ENCODE measurements at places on chromosomes 6 and 20.

DNA sequence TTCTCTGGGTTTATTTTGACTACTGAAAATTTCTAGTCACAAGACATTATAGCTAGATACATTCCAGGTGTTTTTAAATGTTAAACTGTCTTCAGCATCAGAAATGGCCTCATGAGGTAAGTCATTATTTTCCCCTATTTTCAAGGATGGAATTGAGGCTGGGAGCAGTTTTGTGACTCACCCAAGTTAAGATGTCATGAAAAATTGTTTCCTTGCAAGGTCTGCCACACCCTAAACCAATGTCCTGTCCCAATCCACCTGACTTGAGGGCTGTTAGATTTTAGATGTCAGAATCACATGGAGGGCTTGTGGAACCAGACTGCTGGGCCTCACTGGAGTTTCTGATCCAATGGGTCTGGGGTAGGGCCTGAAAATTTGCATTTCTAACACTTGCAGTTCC lies 16.9 kb downstream of the SLC22A3 start:
- no peak for DNase-seq

DNA sequence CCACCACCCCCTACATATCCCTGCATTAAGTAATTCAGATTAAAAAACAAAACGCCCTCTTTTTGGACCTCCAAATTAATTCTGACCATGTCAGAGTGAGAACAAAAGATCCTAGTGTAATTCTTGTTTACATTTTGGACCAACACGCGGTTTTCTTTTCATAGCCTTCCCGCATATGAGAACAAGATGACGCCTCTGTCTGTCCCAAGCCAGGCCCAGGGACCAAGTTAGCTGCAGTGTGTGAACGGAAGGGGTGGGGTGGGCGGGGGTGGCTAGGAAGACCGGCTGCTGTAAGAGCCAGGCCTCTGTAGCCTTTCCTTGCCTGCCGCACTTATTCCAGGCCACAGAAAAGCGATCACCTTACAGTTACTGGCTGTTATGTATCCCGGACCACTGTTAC lies 68.0 kb downstream of the PLCG1 start:
- DNase-seq: no peak

GRCh38 chr6:139525415-139525814 lies 151.0 kb upstream of the CITED2 start:
- no peak for DNase-seq

- no peak for DNase-seq
Measured at GRCh38 chr20:41715526-41715925, 97.3 kb upstream of the CHD6 start.

DNA sequence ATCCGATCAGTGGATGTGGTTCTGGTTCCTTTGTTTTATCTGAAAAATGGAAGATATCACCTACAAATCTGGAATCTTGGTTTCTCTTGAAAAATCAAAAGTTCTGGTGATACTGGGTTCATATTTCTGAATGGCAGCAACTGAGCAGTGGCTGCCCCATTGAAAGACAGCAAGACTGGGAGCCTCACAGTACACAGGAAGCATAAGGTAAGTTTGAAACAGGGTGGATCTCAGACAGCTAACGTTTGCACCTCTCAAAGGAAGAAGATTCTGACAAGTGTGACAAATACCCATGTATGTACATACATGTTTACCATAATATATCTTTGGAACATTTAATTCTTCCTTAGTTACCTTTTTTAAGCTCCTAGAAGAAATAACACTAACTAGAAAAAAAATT lies at the start of gene SAMD3:
Gene SAMD3, minus strand, starts transcription at position 177 of the 400 bp plus-strand sequence. CDS start 7,678 bp downstream, outside the sequence.
- DNase-seq: no peak

DNA sequence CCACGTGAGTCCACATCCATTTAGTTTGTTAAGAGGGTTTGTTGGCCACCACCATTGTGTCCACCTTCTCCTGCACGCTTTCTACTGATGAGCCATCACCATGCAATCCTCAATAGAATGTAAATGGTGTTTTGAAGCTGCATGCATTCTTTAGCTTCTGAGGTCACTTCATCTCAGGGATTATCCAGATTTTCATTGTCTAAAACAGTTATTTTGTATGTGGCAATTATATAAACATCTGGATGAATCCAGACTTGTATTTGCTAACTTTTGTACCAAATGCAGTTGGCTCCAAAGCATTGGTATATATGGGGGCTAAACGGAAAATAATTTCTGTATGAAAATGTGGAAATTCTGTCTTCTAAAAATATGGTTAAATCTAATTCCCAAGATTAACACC lies 231.2 kb upstream of the ARID1B start:
- DNase-seq: no peak

GRCh38 chr6:131419702-131420101 lies 153.3 kb upstream of the ARG1 start:
- no peak for DNase-seq

DNA sequence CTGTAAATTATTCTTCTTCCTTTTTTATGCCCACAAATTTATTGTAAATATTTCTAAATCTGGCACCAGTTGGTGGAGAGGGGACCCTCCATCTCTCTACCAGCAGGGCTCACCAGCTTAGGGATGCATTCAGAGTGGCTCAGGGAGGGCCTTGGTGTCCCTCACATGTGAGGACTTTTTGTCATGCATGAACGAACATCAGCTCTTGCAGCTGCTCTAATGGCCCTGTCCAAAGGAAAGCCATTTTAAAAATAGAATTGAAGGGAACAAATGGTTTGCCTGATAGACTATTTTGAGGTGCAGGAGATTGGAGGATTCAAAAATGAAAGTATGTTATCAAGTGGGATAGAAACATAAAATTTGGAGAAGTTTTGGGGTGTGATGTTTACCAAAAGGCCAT lies 37.5 kb upstream of the KLHL31 start:
- no peak for DNase-seq

DNA sequence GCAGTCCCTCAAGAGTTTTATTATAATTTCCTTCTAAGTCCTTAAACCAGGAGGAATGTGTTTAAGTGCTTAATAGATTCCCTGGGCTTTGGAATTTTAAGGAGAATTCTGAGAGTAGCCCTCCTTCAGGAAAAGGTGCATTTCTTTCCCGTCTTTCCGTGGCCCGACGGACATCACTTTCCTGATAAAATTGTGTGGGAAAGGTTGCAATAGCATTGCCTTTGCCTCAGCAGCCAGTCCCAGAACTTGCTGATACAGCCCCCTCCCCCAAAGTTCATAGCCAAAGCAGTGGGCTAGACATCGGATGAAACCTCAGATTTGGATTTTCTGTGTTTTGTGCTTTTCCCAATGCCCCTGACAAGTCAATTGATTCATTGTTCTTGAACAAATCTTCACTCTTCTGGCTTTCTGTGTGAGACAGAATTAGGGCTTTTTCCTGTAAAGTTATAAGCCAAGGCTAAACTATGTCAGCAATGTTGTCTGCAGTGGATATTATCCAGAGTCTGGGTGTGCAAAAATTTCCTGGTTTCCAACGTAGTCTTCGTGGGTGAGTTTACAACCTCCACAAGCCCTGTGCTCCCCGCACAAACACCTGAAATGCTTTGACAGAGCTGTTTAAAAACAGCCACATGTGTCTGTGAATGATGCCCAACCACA lies 1.1 kb upstream of the SMOC2 start:
- no peak for DNase-seq

GRCh38 chr6:5786969-5787720 lies 219.6 kb downstream of the NRN1 start:
- DNase-seq: no peak

DNA sequence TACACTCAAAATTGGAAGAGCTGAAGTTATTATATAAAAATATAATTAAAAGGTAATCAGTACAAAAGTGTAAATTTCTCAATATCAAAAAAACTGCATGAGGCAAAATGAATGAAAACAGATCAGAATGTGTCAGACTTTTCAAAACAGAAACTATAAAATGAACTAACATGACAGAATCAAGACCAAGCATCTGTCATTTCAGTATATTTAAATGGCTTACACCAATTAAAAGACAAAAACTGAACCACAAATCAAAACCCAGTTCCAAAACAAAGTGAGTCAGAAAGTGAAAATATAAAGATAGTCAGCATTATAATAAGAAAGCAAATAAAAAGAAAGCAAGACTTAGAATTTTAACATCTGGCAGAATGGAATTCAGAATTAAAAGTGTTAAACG lies 289.7 kb downstream of the UBE3D start:
- peak; percentile 6 for DNase-seq

Measured in GM06990 (cell line).